IPS-NIHi11 (cell line): ENCODE measurements at places on chromosomes 5 and 9.

- DNase-seq, result peak; percentile 74
Observed at GRCh38 chr5:124755565-124755964, 9.1 kb upstream of the ZNF608 start.

GRCh38 chr9:73239570-73240265, 88.1 kb downstream of the ANXA1 start:
- DNase-seq, result no peak

DNA sequence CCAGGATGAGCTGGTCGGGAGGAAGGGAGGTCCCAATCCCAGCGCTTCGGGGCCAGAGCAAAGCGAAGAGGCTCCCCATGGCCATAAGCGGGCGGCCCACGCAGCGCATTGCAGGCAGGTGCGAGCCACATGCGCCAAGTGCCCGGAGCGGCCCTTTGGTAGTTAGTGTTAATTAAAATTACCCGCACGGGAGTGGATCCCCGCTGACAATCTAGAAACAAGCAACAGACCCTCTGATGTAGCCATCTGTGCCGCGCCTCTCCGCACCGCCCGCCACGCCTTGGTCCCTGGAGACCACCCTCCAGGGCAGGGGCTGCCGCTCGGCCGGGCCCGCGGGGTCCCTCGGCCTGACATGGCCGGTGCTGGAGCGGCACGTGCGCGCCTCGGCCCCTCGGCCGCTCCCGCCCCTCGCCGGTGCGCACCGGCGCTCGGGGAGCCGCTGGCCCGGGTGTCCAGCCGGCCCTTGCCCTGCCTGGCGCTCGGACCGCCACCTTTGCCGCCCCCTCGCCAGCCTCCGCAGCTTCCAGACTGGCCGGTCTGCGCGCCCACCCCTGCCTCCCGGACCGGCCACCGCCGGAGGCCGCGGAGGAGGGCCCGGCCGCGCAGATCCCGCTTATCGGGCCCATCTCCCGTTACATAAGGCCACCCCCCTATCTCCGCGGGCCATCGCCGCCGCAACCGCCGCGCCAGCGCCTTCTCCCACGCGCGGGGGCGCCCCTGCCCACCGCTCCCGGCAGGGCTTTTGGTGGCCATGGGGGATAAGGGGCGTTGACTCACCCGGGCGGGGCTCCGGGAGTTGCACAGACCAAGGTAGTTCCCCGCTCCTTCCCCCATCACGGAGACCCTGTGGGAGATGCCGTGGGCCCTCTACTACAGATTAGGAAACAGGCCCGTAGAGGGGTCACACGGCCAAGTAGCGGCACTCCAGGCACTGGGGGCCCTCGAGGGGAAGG, 1.9 kb upstream of the IL13 start:
- peak; percentile 76 for DNase-seq

- DNase-seq, result no peak
Observed at GRCh38 chr9:88736136-88736637, 201.2 kb downstream of the NXNL2 start.

DNA sequence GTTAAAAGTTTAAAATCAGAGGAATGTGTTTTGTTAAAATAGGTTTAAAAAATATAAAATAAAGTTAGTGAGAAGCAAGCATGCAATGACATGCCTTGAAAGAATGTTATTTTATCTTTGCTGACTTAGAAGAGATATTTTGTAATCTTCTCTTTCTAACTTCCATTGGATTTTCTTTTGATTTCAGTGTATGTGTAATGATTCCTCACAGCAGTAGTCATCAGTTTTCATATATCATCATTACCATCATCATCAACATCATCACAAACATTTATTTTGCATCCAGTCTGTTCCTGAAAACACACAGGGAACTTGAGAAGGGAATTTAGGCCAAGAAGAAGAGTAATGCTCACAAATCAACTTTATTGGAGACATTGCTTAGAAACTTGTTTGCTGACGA, 699.6 kb downstream of the TAF11L14 start:
- no peak for DNase-seq

DNA sequence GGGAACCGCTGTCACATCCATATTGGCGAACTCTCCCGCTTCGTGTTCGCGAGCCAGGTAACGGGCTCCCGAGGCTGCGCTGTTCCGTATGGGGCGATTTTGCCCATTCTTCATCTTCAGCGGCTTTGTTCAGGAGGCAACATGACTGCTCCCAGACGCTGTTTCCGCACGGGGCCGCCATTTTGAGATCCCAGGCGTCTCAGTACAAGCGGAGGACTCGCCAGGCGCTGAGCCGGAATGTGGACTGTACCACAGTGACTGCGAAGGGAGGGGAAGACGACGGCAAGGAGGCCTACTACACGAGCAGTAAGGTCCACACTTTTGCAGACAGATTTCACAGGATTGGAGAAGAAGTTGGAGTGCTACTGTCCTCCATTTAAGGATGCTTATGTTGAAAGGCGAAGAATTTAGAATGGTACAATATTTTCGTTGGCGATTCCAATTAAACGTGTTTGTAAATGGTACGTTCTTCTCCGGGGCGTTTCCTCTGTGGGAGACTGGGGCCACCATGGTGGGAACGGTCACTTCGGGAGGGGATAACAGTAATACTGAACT, 41.6 kb upstream of the ZNF300 start:
- no peak for DNase-seq

GRCh38 chr5:16461782-16462181, 3.8 kb downstream of the ZNF622 start:
- DNase-seq, result no peak

GRCh38 chr9:93267681-93268505, 84.0 kb downstream of the WNK2 start:
- no peak for DNase-seq

DNA sequence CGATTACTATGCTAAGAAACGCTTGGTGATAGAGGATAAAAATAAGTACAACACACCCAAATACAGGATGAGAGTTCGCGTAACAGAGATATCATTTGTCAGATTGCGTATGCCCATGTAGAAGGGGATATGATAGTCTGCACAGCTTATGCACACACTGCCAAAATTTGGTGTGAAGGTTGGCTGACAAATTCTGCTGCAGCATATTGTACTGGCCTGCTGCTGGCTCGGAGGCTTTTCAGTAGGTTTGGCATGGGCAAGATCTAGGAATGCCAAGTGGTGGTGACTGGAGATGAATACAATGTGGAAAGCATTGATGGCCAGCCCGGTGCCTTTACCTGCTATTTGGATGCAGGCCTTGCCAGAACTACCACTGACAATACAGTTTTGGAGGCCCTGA, 208.4 kb downstream of the PDZD2 start:
- DNase-seq, result no peak

DNA sequence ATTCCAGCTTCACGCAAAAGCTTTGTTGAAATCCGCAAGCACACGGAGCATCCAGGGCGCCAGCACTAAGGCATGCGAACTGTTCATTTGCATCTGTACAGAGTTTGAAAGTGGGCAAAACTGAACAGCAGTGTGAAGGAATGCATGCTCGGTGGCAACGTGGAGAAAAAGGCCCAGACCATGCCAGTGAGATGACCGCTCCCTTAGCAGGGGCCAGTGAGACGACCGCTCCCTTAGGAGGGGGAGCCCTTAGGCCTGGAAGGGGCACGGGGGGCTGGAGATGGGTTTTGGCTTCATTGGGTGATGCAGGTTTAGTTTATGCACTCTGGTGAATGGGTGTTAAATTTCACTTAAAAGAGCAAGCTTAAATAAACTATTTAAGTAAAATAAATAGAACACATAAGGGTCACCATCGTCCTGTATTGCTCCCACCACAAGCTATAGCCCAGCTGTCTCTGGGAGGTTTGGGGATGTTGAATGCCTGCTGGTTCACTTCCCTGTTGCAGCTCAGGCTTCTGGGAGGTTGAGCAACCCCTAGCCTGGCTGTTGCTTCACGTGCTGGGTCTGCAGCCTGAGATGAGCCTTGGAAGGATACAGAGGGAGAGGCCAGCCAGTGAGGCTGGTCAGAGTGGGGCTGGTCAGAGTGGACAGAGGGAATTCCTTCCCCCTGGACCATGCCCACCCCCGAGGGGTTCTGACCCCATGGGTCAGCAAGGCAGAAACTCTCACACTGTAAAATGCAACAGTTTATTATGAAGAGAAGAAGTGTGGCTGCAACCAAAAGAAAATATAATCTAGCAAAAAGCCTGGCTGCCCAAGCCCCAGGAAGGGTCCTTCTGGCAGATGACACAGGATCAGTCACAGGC, 4.6 kb upstream of the FCN1 start:
- no peak for DNase-seq
